ENCODE measurements at places on chromosomes 7 and 10. TPM values are rescaled to one million over a fixed set of nuclear protein-coding genes. Genes with fewer than 3 reads are reported as not detected.
A peak's percentile ranks its signal among the peaks of the same experiment; 100 is the strongest.

OR9A4 gene
- not detected for total RNA-seq

CCDC146 gene
- total RNA-seq = 11.7 TPM

TAF6 gene
- total RNA-seq = 47.4 TPM

STRIP2 gene
- total RNA-seq = 0.52 TPM

EFCAB10 gene
- total RNA-seq = not detected

DNA sequence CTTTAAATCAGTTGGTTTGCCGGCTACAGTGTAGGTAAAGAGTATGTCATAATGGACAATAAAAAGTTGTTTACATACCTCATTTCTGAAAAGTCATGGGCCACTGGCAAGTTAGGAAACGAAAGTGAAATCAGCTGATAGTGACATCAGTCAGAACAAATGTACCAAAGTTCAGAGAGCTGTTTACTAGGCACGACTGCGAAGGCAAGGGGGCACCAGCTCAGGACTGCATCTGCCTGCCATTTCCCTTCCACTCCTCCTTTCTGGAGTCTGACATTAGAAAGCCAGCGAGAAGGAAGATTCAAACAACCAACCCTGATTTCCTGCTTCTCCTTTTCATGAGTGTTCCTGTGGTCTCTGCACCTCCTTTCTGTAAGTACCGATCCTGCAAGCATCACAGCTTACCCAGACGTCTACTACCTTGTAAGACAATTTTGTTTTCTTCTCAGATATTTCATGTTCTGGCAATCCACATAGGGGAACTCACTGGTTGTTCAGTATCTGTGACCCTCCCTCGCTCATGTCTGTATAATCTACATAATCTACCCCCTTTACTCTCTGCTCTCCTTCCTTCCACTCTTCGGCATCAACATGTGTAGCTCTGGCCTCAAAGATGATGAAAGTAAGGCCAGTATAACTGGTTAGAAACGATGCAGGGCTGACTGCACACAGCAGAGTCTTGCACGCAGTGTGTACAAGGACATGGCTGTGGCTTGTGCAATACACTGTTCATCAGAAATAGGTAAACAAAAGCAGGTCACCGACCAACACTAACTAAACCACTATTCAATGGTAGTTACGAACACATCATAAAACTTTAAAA lies at the start of gene TMEM140:
TSS of gene TMEM140 (plus strand) at position 174 of the 823 bp plus-strand sequence. CDS start 16,370 bp downstream, outside the sequence.
- DNase-seq = peak; percentile 65

- no peak for DNase-seq
Measured at GRCh38 chr7:29518616-29519015, 45.0 kb upstream of the PRR15 start.

DNA sequence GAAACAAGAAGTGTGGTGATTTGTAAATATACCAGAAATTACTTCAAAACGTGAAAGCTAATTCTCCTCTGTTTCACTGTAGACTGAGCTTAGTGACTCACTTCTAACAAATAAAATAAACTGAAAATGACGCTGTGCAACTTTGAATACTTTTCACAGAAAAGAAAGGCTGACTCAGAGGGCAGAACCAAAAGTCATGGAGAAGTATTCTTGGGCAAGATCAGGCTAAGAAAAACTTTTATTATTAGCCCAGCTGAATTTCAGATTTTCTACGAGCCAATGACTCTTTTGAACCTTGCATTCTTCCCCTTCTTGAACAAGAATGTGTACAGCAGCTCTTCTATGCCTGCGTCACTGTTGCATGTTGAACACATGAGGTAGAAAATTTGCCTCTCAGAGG lies 527.3 kb upstream of the GHITM start:
- DNase-seq = no peak

- DNase-seq = no peak
Measured at GRCh38 chr7:86747698-86748097, 104.0 kb downstream of the GRM3 start.

DNA sequence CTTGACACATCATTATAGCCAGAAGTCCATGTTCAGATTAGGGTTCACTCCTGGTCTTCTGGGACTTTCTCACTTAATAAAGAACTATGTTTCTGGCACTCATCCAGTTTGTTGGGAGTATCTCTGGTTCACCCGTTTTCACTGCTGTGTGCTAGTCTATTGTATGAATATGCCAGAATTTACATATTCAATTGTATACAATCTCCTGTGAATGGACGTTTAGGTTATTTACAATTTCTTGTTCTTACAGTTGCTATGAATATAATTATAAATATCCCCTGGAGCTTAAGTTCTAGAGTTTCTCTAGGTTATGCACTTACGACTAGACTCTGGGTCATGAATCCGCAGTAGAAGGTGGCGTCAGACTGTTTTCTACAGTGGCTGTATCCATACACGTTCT lies 20.0 kb upstream of the RBM33 start:
- DNase-seq = no peak

- DNase-seq = no peak
Measured at GRCh38 chr10:29542723-29543122, 92.0 kb downstream of the SVIL start.

GRCh38 chr7:47464266-47464665 lies 117.6 kb downstream of the TNS3 start:
- no peak for DNase-seq

DNA sequence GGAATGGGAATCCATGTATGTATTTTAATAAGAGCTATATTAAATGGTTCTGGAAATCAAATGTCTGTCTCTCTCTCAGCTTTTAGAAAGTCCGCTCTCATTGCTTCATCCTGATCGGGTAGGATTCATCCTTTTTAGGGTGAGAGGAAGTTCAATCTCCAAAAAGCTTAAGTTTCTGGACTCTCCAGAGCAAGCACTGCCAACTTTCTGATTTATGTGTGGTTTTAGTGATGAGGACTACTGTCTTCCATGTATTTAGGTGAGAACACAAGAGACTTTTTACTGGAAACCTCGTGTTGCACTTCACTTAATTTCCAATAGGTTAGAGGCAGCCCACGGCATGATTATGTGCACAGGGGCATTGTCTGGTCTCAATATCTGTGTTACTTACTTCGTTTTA lies 267.9 kb downstream of the SUGCT start:
- no peak for DNase-seq

DNA sequence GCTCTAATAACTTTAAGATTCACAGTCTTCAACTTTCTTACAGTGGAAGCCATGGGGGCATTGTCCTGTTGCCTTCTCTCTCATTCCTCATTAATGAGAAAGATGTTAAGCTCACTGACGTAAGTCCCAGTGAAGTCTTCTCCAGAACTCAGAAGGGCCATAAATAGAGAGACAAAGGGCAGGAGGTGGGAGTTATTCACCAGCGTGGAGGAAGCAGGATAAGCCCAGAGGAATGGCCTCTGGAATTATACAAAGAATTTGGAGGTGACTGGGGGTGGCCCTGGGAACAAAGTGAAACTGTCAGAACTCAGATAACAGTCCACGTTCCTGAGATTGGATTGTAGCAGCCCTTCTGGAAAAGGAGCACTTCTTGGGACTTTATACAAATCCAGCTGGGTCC lies 52.4 kb downstream of the SORBS1 start:
- DNase-seq = no peak

DNA sequence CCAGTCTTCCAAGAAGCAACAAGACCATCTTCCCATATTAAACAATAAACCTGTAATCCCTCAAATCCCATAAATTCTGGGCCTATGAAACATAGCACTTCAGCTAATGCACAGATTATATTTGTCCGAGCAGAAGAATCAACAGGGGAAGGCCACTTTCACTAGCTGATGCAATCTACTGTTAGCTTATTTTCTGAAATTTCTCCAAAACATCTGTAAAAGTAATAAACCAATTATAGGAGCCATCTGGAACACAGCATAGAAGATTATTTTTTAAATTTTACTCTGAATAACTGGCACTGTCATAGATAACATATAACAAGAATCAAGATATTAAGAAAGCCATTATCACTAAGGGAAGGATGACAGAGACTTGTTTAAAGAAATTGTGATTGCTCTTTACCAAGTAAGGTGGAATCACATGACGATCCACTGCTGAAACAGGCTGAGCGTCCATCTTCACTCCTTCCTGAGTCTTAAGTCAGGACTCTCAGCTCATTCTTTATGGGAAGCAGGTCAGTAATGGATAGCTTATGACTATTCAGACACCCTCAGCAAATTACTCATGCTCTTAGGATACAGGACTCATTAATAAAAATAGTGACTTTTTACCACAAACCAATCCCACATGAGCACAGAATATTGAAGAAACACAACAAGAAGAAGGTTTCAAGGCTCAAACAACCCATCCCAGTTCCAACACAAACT lies 719.5 kb downstream of the XPNPEP1 start:
- DNase-seq = no peak

- DNase-seq = no peak
Measured at GRCh38 chr7:2066251-2066919, 166.4 kb downstream of the MAD1L1 start.

DNA sequence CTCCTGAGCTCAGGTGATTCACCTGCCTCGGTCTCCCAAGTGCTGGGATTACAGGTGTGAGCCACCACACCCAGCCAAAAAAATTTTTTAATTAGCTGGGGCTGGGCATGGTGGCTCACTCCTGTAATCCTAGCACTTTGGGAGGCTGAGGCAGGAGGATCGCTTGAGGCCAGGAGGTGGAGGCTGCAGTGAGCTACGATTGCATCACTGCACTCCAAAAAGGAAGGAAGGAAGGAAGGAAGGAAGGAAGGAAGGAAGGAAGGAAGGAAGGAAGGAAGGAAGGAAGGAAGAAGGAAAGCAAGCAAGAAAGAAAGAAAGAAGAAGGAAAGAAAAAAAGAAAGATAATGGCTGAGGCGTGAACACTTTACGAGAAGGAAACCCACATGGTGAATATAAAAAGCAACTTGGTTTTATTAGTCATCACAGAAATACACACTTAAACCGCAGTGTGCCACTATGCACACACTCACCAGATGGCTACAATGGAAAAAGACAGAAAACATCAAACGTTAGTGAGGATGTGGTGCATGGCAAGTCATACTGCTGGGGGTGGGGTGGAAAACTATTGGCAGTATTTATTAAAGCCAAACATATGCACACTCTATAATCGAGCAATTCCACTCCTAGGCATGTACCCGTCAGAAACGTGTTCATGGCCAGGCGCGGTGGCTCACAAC lies 4.4 kb upstream of the CCL26 start:
- no peak for DNase-seq

DNA sequence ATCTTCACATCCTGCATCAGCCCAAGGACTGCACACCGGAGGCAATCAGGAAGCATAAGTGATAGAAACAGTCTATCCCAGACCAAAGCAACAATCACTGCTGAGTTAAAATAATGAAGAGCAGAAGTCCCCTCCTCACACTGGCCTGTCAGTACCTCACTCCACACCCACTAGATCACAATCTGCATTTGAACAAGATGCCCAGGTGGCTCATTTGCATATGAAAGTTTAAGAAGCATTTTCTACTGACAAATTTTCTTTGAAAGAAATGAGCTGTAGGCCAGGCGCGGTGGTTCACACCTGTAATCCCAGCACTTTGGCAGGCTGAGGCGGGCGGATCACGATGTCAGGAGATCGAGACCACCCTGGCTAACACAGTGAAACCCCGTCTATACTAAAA lies 77.4 kb downstream of the CUL2 start:
- no peak for DNase-seq

GRCh38 chr10:30285970-30286369 lies 63.1 kb downstream of the MTPAP start:
- no peak for DNase-seq

- no peak for DNase-seq
Measured at GRCh38 chr10:113411456-113411855, 141.4 kb upstream of the HABP2 start.

GRCh38 chr7:45578022-45578421 lies 3.9 kb downstream of the ADCY1 start:
- DNase-seq = no peak

DNA sequence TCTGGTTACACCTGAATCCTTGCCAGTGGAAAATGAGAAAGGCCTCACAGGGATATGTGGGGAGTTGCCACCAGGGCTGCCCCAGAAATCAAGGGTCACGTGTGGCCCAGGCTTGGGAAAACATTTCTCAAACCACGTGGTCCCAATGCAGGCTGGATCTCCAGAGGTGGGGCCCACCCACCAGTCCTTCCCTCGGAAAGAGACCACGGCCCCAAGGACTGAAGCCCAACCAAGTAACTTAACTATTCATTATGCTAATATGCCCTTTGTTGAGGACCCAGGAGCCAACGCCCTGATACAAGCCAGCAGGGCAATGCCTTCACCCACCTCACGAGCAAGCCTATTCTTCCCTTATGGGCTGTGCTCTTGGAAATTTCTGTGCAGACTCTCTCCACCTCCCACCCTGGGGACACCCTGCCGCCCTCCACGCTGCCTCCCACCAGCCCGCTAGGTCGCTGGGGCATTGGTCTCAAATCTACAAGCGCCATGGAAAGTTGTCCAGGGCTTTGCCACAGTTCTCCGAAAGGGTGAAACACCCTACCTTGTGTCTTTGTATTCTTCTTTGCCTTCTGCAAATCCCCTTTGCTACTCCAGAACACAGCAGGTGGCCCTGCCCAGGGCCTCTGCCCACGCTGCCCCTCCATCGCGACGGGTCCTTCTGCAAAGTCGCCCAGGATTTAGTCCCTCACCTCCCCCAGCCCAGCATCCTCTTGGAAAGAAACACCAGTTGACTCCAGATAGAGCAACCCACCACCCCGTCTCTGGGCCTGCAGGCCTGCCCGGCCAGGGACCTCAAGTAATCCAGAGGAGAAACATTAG lies 8.8 kb downstream of the TNS3 start:
- no peak for DNase-seq

DNA sequence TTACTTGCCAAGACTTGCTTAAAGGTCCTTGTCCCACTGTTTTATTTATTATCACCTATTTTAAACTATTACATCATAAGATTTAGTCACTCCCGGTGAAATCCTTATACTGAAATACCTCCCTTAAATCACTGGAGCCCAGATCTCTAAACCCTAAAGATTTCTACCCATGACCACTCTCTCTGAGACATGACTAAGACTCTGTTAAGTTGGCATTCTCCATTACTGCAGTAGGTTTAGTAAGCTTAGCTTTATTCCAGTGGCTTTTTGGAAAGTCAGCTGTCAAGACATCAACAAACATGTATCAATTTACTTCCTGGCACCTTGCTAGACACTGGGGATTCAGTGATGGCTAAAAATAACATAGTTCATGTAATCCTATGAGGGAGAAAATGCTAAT lies 874.2 kb downstream of the KCNMA1 start:
- DNase-seq = no peak

- no peak for DNase-seq
Measured at GRCh38 chr7:151776446-151776845, 100.5 kb downstream of the PRKAG2 start.

DNA sequence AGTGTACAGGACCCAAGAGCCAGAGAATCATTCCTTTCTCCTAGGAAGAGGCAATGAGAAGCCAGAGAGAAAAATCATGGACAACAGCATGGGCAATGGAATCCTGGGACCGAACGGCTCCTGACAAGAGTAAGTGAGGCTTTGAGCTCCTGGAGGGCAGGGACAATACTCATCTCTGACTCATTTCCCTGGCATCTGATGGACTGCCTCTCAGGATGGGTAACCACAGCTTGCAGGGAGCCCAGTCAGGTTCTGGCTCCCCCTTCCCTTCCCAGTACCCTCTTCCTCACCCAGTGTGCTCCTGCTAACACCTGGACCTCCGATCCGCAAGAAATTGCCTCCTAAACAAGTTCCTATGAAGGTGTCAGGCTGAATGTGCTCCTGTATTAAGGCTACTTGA lies 51.2 kb upstream of the SORCS3 start:
- DNase-seq = no peak

All from ureter (tissue), 1 donor.